ENCODE measurements at places on chromosomes 1 and 21. TPM values are rescaled to one million over a fixed set of nuclear protein-coding genes. Genes with fewer than 3 reads are reported as not detected.
A peak's percentile ranks its signal among the peaks of the same experiment; 100 is the strongest.

DNA sequence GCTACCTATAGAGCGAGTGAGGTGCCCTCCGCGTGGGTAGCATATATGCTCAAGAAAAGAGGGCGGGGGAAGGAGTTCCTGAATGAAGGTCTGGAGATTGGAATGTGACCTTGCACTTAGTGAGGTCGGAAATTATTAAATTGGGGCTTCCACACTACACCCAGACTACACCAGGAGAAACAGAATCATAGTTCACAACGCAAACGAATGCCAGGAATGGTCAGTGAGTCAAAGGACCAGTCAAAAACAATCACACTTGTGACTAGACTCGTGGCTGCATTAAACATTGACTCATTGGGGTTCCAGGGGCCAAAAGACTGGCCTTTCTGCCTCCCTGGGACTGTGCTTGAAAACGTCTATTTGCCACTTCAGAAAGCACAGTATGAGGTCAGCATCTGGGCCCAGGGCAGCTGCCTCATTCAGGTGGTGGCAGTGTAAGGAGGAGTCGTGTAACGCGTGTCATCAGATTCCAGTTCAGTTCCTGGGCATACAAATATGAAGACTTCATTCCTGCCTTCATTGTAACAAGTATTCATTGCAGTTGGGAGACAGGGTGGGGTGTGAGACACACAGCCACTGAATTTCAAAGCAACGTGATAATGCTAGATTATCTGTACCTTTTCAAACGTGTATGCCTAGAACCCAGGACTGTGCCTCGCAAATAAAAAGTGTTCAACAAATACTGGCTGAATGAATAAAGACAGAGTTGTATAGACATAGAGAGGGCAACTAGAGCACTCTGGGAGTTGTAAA lies at the start of gene YOD1:
YOD1 (minus strand) TSS at position 18 of the 753 bp plus-strand sequence. CDS start 178 bp downstream, outside the sequence.
- peak within 1 kb of the TSS; percentile 77 for H3K27ac ChIP-seq
- peaks cover 13% of the 10 kb centered on the region for H3K36me3 ChIP-seq
- H3K4me1 ChIP-seq = peaks cover 3% of the 10 kb centered on the region
- no peak for DNase-seq

- no peak overlapping the region for H3K27ac ChIP-seq
- no peaks in the 10 kb centered on the region for H3K27me3 ChIP-seq
- no peaks in the 10 kb centered on the region for H3K4me1 ChIP-seq
- peak; percentile 33 for DNase-seq
- H3K4me3 ChIP-seq = no peak overlapping the region
These were observed 136.5 kb upstream of the ETS2 start for GRCh38 chr21:38669186-38669585.

GRCh38 chr1:23574265-23574754 lies 15.0 kb upstream of the ID3 start:
- H3K36me3 ChIP-seq = peaks cover 7% of the 10 kb centered on the region
- H3K4me3 ChIP-seq = no peak overlapping the region
- H3K27me3 ChIP-seq = no peaks in the 10 kb centered on the region

GRCh38 chr1:207103892-207104373 lies at the start of gene C4BPA:
Gene C4BPA, plus strand, starts transcription at chr1:207104233. Its CDS starts 8,793 bp downstream, at chr1:207113026.
- no peak for DNase-seq
- H3K27ac ChIP-seq = no peak within 1 kb of the TSS
- peaks cover 3% of the 10 kb centered on the region for H3K36me3 ChIP-seq
- no peak within 1 kb of the TSS for H3K4me3 ChIP-seq
- no peaks in the 10 kb centered on the region for H3K27me3 ChIP-seq

- peak; percentile 71 for DNase-seq
- H3K36me3 ChIP-seq = peaks cover 55% of the 10 kb centered on the region
- no peaks in the 10 kb centered on the region for H3K27me3 ChIP-seq
- no peak overlapping the region for H3K4me3 ChIP-seq
- no peaks in the 10 kb centered on the region for H3K4me1 ChIP-seq
These were observed 59.8 kb downstream of the CAPN2 start for GRCh38 chr1:223771814-223772770.

- H3K4me3 ChIP-seq = peak overlapping the region; percentile 64
- H3K27ac ChIP-seq = no peak overlapping the region
- DNase-seq = peak; percentile 70
- H3K27me3 ChIP-seq = no peaks in the 10 kb centered on the region
These were observed 24.6 kb upstream of the ENAH start for GRCh38 chr1:225677350-225678124.

GRCh38 chr1:34780528-34780927 lies 486 bp upstream of the GJB3 start:
- peak overlapping the region; percentile 77 for H3K4me3 ChIP-seq
- no peak overlapping the region for H3K27ac ChIP-seq
- no peaks in the 10 kb centered on the region for H3K4me1 ChIP-seq
- peaks cover 4% of the 10 kb centered on the region for H3K27me3 ChIP-seq
- H3K36me3 ChIP-seq = no peaks in the 10 kb centered on the region

DNA sequence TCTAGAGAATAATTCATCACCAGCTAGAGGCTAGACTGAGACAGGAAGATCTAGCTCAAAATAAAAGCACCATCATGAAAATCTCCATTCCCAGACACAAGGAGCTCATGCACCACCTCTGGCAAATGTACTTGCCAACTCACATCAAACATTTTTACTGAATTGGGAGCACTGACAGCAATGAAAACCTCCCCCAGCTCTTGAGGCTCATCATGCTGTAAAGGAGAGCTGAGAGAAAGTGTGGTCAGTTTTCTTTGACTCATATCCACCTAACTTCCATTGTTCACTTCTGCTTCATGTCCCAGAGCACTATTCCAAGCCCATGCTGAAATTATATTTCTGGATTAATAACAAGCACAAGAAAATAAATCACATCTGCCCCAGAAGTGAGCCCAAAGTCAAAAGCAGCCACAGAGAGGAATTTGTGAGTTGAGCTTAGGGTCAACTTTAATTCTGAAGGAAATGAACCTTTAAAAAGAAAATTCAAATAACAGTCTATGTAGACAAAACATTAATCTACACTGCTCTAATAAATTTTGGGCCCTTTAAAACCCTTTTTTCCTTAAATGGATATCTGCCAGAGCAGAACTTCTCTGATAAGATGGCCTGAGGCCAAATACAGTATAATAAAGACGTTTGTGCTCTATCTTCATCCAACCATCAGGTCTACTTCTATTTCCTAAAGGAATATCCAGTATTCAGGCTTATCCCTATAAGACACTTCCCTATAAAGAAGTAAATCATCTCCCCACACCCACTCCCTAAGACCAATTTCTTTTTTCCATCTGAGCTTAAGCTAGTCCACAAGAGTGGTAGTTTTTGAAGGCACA lies 85.9 kb upstream of the ADAM30 start:
- no peak for DNase-seq
- no peaks in the 10 kb centered on the region for H3K27me3 ChIP-seq
- no peaks in the 10 kb centered on the region for H3K4me1 ChIP-seq
- H3K27ac ChIP-seq = no peak overlapping the region

DNA sequence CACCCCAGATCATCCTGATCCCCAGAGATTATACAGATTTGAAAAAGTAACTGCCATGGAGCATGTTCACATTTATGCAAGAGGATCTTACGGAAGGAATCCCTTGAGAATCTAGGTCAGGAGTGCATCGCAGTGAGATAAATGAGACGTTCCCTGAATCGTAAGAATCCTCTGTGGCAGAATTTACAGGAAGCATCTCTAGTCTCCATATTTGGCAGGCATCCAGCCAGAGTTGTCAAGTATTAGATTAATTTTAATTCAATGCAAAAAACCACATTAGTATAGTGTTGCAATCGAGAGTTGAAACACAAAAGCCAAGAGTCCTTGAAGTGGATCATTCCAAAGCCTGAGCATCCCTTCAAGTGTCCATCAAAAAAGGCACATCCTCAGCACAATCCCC lies 100.8 kb downstream of the RRAGC start:
- H3K4me3 ChIP-seq = no peak overlapping the region
- no peaks in the 10 kb centered on the region for H3K27me3 ChIP-seq
- DNase-seq = no peak
- H3K36me3 ChIP-seq = no peaks in the 10 kb centered on the region
- no peak overlapping the region for H3K27ac ChIP-seq

DNA sequence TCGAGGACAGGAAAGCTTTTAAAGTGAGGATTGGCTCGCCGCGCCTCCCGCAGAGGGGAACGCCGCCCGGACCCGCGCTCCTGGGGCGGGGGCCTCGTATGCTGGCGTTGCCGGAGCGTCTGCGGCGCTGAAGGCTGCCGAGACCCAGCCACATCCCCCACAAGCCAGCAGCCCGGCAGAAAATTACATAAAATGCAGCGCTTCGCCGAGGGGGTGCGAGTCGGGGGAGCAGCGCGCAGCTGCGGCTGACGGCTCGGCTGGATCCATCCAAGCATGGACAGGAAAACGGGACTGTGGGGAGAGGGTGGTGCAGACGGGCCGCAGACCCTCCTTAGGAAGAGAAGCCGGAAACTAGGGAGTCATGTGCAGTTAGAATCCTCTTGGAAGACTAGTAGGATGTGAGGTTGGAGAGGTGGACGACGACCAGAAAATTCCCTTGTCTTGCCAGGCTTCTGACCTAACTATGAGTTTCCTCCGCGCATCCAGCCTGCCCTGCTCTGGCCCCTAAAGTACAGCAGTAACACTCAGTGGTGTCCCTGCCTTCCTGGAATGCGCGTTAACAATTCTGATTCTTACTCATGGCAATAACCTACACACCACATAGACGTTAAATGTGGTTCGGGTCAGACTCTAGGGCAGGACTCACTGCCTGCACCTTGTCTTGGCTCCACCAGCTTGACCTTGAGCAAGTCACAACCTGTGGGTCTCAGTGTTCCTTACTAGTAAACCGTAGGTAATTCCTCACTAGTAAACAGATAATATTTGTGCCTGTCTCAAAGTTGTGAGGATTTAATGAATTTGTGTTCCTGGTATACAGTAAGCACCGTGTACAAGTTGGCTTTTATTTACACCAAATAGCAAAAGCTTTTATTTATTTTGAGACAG lies 953 bp upstream of the BRWD1 start:
- DNase-seq = peak; percentile 63
- peak overlapping the region; percentile 93 for H3K4me3 ChIP-seq
- no peaks in the 10 kb centered on the region for H3K4me1 ChIP-seq
- H3K27ac ChIP-seq = peak overlapping the region; percentile 80

GRCh38 chr1:89733748-89734147 lies 87.1 kb upstream of the LRRC8D start:
- no peak for DNase-seq
- no peaks in the 10 kb centered on the region for H3K27me3 ChIP-seq
- no peak overlapping the region for H3K27ac ChIP-seq
- no peaks in the 10 kb centered on the region for H3K36me3 ChIP-seq

DNA sequence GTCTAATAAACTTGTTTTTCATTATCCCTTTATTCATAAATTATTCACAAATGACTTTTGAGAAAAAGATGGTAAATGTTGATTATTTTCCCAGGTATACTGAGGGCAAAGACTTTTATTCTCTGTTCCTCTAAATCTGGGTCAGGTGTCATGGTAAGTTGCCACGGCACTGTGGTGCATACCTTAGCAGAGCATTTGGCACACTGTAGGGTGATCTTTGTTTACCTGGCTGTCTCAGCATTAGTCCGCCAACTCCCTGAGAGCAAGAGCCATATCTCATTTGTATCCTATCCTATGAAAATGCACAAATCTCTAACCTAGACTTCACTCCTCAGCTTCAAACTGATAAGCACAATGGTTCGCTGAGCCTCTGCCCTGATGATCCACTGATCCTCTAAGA lies 24.9 kb downstream of the GDAP2 start:
- no peak overlapping the region for H3K4me3 ChIP-seq
- H3K27ac ChIP-seq = no peak overlapping the region
- H3K27me3 ChIP-seq = no peaks in the 10 kb centered on the region

- H3K27me3 ChIP-seq = no peaks in the 10 kb centered on the region
- DNase-seq = no peak
- H3K4me3 ChIP-seq = no peak overlapping the region
- peaks cover 47% of the 10 kb centered on the region for H3K36me3 ChIP-seq
These were observed 19.5 kb upstream of the MFN2 start for GRCh38 chr1:11960715-11961114.

DNA sequence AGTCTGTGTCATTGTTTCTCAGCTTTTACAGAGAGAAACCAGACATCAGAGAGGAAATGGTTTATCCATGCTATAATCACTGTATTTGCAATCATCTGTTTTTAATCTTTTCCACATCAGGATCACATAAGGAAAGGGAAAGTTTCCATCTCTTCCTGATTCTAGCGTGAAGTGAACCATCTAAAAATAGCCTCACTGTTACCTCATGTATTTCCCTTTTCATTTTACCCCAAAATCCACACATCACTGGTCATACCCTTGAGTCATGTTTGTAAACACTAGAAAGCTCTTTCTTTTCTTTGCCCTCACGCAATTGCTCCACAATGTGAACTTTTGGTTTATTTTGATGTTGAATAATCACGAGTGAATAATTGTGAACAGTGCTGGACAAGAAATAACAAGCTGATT lies 146.0 kb downstream of the PLA2G4A start:
- DNase-seq = no peak
- H3K27ac ChIP-seq = no peak overlapping the region
- H3K36me3 ChIP-seq = no peaks in the 10 kb centered on the region
- peaks cover 2% of the 10 kb centered on the region for H3K4me1 ChIP-seq

EFNA1 gene
- total RNA-seq = 1.9 TPM

NCSTN gene
- total RNA-seq = 69.3 TPM

YARS1 gene
- 194 TPM for total RNA-seq

FAM163A gene
- total RNA-seq = 0.46 TPM

S100A8 gene
- not detected for total RNA-seq

CFHR3 gene
- total RNA-seq = 1.4 TPM
